ENCODE measurements at places on chromosomes 11 and 22. TPM values are rescaled to one million over a fixed set of nuclear protein-coding genes. Genes with fewer than 3 reads are reported as not detected.

Gene FTH1
- 7,408 TPM for polyA plus RNA-seq

Gene CD3D
- polyA plus RNA-seq = not detected

Gene RTCB
- 76.8 TPM for polyA plus RNA-seq

Gene ANO3
- 0.81 TPM for polyA plus RNA-seq

Gene PARVA
- polyA plus RNA-seq = 20.0 TPM

Gene GSTT2B
- 1.6 TPM for polyA plus RNA-seq

Gene KBTBD3
- 5.1 TPM for polyA plus RNA-seq

Gene C22orf42
- polyA plus RNA-seq = 3.9 TPM

Gene PARVG
- 5.1 TPM for polyA plus RNA-seq

Gene STK33
- 8.6 TPM for polyA plus RNA-seq

Gene KDELR3
- 1.1 TPM for polyA plus RNA-seq

Gene PRDM11
- polyA plus RNA-seq = 4.2 TPM

Gene MUC5AC
- polyA plus RNA-seq = not detected

Gene PGA4
- polyA plus RNA-seq = 0.66 TPM

Gene CEP57
- polyA plus RNA-seq = 23.0 TPM

Gene P2RY2
- polyA plus RNA-seq = 0.25 TPM
